ENCODE measurements at places on chromosomes 12 and 14. TPM values are rescaled to one million over a fixed set of nuclear protein-coding genes. Genes with fewer than 3 reads are reported as not detected.

- H3K4me3 ChIP-seq: no peak overlapping the region
- no peak overlapping the region for H3K27ac ChIP-seq
- no peaks in the 10 kb centered on the region for H3K4me1 ChIP-seq
- H3K36me3 ChIP-seq: no peaks in the 10 kb centered on the region
Measured at GRCh38 chr12:29725587-29726320, 58.0 kb downstream of the TMTC1 start.

KRT5 gene
- total RNA-seq: not detected

BMP4 gene
- 101 TPM for total RNA-seq

RHEBL1 gene
- 3.2 TPM for total RNA-seq

GRCh38 chr14:21852061-21852664 lies 178.5 kb upstream of the OR4E1 start:
- peak; percentile 70 for DNase-seq
- H3K4me3 ChIP-seq: no peak overlapping the region
- peaks cover 5% of the 10 kb centered on the region for H3K4me1 ChIP-seq
- no peaks in the 10 kb centered on the region for H3K36me3 ChIP-seq

CCNB1IP1 gene
- 91.1 TPM for total RNA-seq

- H3K4me1 ChIP-seq: peaks cover 42% of the 10 kb centered on the region
- no peak overlapping the region for H3K27ac ChIP-seq
- no peak for DNase-seq
- peaks cover 11% of the 10 kb centered on the region for H3K27me3 ChIP-seq
- peaks cover 15% of the 10 kb centered on the region for H3K36me3 ChIP-seq
- H3K4me3 ChIP-seq: no peak overlapping the region
Measured at GRCh38 chr12:47844264-47845019, 24.7 kb upstream of the HDAC7 start.

DNA sequence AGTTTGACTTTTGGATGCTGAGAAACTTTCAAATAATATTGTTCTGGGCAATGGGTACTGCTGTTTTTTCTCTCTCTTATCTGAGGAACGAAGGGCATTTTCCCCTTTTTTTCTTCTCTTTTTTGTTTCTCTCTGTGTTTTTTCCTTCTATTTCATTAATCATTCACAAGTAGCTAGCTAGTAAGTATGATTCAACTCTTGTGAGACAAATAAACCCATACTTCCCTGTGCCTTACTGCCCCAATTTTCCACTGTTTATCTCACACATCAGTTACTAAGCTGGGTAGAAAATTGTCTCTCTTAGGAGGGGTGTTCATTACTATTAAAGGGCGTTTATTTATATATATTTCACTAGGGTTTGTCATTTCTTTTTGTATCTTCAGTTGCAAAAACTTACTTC lies 437.6 kb downstream of the RERGL start:
- peaks cover 3% of the 10 kb centered on the region for H3K4me1 ChIP-seq
- H3K27ac ChIP-seq: no peak overlapping the region
- DNase-seq: no peak
- H3K27me3 ChIP-seq: no peaks in the 10 kb centered on the region
- no peaks in the 10 kb centered on the region for H3K36me3 ChIP-seq

DNA sequence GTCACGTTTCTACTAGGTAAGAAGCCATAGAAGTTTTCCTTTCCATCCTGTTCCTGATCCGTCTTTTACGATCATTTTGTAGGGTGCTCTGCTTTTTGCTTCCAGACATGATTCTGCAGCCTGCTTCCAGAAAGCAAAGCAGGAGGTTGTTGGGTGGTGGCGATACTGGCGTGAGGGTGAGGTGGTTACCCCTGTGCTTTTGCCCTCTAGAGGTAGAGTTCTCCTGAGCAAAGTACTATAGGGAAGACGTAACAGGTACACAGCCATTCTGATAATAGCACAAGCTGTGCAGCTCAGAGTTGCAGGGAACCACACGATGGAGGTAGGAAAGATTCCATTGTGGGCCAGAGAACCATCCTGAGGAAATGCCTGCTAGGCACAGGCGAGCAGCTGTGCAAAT lies 186.0 kb downstream of the PAH start:
- no peak for DNase-seq
- no peaks in the 10 kb centered on the region for H3K4me1 ChIP-seq
- H3K4me3 ChIP-seq: no peak overlapping the region
- H3K27me3 ChIP-seq: no peaks in the 10 kb centered on the region

DNA sequence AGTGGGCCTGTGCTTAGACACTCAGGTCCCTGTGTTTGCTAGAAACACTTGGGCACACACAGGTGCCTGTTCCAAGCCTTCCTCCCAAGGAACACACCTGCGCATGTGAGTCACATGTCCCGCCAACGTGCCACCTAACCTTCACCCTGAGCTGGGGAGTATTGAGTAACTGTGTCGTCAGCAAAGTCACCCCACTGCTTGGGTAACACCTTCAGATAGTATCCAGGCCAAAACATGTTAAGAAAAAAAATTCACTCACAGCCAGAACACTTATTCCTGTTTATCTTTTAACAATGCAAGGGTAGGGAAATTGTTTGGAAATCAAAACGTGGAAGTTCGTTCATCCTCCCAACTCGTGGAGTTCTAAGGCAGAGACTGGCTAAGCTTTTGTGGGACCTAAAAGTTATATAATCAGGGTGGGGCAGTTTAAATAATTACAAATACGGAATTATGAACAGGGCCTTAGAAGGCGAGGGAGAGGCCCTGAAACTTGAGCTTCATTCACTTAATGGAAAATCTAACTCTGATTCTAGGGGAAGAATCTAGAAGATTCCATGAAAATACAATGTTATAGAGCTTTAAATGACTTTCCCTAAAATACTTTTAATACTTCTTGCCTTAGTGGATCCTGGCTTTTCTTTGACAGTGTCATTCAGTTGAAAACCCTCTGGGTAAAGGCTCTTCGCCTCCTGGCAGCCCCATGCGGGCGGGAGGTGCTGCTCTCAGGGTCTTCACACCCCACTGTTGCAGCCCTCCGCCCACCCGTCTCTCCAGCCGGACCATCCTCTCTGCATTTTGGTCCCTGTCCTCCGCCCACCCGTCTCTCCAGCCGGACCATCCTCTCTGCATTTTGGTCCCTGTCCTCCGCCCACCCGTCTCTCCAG lies 30.3 kb upstream of the ADIPOR2 start:
- no peaks in the 10 kb centered on the region for H3K27me3 ChIP-seq
- DNase-seq: no peak
- peaks cover 16% of the 10 kb centered on the region for H3K4me1 ChIP-seq
- H3K36me3 ChIP-seq: no peaks in the 10 kb centered on the region

RND1 gene
- 1.0 TPM for total RNA-seq

SIX6 gene
- not detected for total RNA-seq

DNA sequence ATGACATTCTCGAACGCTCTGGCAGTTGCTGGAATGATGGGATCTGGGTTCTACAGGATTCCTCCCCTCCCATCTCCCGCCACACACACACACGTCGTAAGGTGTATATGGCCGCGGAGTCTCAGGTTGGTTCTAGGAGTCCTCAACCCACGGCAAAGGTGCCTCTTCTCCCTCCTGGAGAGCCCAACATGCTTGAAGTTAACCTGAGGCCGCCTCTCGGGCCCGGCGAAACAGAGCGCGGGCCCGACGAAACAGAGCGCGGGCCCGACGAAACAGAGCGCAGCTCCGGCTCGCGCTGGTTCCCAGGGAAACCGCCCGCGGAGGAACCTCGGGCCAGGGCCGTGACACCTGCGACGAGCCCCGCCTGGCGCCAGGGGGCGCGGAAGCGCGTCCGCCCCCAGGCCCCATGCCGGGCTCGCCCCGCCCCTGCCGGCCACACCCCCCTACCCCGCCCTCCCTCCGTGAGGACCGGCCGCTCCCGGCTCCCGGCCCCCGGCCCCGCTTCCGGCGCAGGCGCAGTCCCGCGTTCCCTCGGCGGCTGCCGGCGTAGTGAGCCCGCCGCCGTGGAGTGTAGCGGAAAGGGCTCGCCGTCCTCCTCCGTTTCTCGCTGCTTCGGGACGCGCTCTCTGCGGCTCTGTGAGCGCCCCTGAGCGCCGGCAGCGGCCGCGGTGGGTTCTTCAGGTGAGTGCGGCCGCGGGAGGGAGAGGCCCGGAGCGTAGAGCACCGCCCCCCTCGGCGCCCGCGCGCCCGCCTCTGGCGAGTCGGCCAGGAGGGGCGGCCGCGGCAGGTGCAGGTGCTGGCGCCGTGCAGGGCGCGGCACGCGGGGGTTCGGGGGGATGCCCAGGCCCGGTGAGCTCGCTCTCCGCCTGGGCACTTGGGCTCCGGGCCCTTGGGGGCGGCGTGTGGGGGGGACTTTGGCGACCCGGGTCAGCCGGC lies at the start of gene RAB3IP:
RAB3IP (plus strand) TSS at position 510 of the 936 bp plus-strand sequence. CDS start 16,549 bp downstream, outside the sequence.
- peak within 1 kb of the TSS; percentile 62 for H3K27ac ChIP-seq
- peaks cover 1% of the 10 kb centered on the region for H3K27me3 ChIP-seq
- no peaks in the 10 kb centered on the region for H3K36me3 ChIP-seq
- peak; percentile 92 for DNase-seq
- H3K4me1 ChIP-seq: peaks cover 5% of the 10 kb centered on the region

DPPA3 gene
- total RNA-seq: 0.26 TPM

TBX3 gene
- 0.41 TPM for total RNA-seq

- no peaks in the 10 kb centered on the region for H3K27me3 ChIP-seq
- no peak overlapping the region for H3K27ac ChIP-seq
- peaks cover 4% of the 10 kb centered on the region for H3K4me1 ChIP-seq
- H3K4me3 ChIP-seq: no peak overlapping the region
- DNase-seq: no peak
Measured at GRCh38 chr12:105855361-105856047, 283.2 kb downstream of the NUAK1 start.

PFDN5 gene
- 444 TPM for total RNA-seq

AKAP5 gene
- total RNA-seq: 6.1 TPM

- peaks cover 3% of the 10 kb centered on the region for H3K4me1 ChIP-seq
- H3K36me3 ChIP-seq: no peaks in the 10 kb centered on the region
- H3K4me3 ChIP-seq: no peak overlapping the region
- no peaks in the 10 kb centered on the region for H3K27me3 ChIP-seq
- no peak for DNase-seq
Measured at GRCh38 chr12:92418381-92418780, 272.7 kb upstream of the BTG1 start.

HNF1A gene
- not detected for total RNA-seq

STYK1 gene
- total RNA-seq: 11.4 TPM

- no peak overlapping the region for H3K27ac ChIP-seq
Measured at GRCh38 chr12:95690861-95691635, 99.5 kb downstream of the NTN4 start.

CHURC1 gene
- total RNA-seq: 36.2 TPM
